ENCODE measurements at places on chromosomes 11 and 22.

DNA sequence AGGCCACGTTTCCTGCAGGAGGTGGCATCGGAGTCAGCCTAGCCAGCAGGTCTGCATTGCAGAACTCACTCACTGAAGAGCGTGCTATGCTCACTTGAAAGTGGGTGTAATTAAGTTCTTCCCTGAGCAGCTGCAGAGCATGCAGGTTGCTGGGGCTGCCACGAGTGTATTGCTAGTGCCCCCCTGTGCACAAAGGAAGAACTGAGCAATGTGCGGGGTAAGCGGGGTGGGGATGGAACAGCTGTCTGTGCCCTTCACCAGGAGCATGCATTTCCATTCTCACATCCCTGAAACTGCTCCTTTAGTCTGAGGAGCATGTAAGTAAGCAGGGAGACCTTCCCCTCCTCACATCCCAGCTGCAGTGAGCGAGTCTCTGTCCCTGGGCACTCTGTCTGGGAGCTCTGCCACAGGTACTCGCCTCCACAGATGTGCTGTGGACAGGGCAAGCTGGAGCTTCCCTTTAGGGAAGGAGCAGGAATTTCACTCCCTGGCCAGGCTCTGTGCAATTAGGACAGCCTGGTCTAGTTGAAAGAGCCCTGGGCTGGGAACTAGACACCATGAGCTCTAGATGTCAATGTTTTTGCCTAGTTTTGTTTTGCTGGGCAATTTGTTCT, 1031.8 kb downstream of the NTM start:
- DNase-seq = peak; percentile 51

GRCh38 chr11:65803797-65804492, 17.1 kb downstream of the OVOL1 start:
- no peak for DNase-seq

DNA sequence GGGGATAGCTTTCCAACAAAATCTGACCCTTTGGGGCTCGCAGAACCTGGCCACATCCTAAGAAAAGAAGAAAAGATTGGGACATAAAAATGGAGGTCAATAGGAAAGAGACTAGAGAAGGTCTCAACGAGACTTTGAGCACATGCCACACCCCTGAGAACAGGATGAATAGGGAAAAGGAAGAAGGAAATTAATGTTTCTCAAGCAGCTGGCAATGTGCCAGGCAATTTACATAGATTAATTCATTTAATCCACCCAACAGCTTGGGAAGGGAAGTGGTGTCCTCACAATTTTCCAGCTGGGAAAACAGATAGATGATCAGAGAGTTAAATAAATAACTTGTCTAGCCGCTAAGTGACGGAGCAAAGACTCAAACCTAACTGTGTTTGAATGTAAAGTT, 50.7 kb downstream of the PAMR1 start:
- no peak for DNase-seq

DNA sequence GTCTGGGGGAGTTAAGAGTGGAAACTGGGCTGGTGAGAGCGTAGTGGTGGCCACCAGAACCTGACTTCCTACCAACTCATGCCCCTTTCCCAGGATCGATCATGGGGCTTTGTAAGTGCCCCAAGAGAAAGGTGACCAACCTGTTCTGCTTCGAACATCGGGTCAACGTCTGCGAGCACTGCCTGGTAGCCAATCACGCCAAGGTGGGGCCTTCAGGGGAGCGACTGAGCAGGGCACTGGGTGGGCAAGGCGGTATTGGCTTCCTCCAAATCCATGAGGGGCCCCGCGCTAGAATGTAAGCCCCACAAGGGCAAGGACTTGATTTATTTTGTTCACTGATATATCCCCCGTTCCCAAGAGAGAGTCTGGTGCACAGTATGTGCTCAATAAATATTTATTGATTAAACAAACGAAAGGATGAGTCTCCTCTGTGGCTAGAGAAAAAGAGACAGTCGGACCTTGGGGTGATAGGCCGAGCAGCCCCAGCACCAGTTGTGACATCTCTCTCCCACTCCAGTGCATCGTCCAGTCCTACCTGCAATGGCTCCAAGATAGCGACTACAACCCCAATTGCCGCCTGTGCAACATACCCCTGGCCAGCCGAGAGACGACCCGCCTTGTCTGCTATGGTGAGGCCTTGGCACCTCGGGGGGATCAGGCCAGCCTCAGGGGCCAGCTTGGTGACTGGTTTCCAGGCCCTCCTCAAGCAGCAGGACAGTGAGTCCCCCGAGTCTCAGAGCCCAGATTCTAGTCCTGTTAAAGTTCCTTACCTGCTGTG, 765 bp downstream of the ZFPL1 start:
- DNase-seq = no peak

DNA sequence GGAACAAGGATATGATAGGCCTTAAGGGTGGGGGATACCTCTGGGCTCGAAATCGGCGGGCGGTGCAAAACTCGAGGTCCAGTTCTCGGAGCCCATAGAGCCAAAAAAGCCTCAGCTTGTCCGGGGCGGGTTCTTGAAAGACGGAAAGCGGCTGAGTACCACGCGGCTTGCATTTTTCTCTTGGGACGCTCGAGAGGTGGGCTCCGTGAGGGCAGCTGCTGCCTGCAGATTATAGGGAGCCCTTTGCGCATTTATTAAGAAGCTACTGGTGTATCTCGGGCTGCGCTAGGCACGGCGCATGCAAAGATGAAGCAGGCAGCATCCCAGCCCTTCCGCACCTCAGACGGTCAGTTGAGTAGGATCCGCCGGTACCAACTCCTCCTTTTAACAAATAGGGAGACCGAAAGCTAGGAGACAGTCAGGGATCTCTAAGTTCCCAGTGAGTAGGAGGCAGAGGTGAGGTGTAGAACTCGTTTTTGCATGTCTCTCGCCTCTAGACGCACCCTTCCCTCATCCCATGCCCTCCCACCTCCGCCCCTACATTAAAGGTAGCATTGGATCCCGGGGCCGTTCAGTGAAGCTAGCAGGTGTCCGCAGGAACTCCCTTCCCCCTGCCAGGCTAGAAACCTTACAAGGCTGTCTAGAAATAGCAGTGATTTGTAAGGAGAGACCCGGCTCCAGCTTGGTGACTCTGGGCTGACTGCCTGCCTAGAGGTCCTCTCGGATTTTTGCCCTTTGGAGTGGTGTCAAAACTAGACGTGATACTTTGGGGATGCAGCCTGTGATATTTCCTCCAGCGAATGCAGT, 768 bp downstream of the LDHA start:
- DNase-seq = peak; percentile 3

DNA sequence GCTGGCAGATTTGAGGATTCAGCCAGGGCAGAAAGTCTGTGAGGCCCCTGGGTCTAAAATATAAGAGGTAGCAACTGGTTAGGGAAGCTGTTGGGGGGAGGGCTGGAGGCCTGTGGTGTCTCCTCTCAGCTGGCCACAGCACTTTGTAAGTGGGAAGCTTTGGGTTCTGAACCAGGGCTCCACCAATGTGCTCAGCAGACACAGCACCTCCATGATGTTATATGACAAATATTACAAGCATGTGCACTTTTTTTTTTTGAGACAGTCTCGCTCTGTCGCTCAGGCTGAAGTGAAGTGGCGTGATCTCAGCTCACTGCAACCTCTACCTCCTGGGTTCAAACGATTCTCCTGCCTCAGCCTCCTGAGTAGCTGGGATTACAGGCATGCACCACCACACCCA, 8.0 kb downstream of the ARHGAP1 start:
- no peak for DNase-seq

DNA sequence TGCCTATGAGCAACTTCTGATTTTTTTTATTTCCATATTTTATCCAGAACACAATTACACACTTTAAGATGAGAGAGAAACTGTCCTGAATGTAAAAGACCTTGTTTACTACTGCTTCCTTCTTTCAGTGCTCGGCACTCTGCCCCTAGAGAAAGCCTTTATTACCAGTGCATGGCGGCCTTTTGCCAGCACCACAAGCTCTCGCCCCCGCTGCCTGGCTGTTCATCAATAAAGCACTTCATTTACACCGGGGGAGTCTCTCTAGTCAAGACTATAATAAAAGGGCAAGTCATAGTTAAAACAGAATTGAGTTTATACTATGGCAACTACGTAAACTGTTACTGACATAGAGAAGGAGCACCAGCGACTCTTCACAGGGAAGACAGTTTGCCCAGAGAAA, 259.5 kb downstream of the CADM1 start:
- DNase-seq = peak; percentile 20

- DNase-seq = peak; percentile 46
Measured at GRCh38 chr11:7098235-7098832, 9.5 kb downstream of the RBMXL2 start.

DNA sequence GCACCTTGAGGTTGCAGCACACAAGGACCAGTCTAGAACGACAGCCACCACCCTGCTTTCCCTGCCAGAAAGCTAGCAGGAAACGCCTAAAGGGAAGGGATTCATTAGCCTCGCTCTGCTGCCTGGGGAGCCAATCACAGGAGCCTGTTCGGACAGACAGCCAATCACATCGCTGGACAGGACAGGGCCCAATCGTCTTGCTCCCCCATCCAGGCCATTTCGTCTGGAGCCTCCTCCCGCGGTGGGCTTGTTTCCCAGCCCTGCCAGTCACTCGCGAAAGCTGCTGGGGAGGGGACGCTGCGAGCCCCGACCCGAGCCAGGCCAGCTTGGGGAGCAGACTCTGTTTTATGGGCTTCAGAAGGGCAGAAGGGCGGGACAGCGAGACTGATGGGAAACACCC, 79.8 kb upstream of the NCAM1 start:
- DNase-seq = no peak

DNA sequence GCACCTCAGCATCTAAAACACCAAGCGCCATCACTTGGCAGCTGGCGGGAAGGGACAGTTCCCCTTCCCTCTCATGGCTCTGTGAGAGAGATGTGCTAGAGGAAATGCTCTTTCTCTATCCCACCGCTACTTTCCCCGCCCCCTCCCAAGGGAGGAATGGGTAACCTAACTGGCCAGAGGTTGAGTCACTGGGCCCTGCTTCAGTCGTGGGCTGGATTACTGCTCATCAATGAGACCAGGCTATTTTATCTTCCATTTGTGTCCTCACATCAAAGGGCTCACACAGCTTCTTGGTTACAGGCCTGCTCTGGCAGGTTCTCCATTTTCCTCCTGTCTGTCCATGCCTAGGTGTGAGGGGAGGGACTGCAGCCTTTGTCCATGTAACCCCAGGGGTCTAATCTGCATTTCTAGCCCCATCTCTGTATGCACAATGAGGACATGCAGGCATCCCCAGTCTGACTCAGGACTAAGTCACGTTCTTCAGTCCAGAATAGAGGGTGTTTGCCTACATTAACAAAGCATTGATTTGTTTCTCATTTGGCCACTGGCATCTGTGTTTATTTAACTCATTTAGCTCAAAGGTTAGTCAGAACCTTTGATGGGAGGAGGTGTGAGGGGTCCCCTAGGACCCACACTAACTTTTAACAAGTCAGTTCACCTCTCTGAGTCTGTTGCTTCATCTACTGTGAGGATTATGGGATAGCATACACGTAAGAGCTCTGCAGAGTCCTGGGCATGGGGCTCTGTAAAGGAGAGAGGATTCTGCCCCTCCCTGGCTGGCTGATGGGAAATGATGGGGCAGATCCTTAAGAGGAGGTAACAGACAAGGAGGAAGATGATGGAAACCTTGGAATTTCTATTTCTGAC, 99.1 kb downstream of the XRRA1 start:
- peak; percentile 84 for DNase-seq

DNA sequence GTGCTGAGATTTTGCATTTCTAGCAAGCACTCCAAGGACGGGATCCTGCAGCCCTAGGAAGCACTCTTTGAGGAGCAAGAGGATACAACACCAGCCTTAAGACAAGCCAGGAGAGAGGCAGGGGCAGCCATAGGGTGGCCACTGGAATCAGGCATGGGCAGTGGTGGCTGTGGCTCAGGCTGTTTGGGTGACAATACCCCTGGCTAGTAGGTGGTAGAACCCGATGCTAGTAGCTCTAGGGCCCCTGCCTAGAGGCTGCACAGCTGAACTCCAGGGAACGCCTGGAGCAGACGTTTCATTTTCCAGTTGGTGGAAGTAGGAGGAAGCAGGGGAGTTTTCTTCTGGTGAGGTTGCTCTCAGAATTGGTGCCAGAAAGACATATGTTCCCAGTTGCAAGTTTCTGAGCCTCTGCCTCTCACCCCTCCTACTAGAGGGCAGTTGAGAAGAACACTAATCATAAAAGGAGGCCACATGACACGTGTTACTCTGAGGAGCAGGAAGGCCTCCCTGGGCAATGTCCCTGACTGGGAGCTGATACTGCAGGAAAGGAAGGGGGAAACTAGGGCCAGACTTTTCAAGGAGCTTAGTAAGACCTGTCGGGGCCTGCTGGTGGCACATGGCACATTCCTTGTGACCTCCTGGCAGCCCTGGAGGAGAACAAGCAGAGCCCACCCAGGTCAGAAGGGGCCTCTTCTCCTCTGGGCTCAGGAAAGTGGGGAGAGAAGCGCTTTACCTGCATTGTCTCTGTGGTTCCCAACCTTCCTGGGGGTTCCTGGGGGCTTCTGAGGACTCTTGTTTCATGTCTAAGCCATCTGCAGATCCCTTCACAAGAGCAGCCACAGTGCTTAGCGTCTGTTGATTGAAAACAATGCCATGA, 56.6 kb upstream of the DRD2 start:
- DNase-seq = no peak

DNA sequence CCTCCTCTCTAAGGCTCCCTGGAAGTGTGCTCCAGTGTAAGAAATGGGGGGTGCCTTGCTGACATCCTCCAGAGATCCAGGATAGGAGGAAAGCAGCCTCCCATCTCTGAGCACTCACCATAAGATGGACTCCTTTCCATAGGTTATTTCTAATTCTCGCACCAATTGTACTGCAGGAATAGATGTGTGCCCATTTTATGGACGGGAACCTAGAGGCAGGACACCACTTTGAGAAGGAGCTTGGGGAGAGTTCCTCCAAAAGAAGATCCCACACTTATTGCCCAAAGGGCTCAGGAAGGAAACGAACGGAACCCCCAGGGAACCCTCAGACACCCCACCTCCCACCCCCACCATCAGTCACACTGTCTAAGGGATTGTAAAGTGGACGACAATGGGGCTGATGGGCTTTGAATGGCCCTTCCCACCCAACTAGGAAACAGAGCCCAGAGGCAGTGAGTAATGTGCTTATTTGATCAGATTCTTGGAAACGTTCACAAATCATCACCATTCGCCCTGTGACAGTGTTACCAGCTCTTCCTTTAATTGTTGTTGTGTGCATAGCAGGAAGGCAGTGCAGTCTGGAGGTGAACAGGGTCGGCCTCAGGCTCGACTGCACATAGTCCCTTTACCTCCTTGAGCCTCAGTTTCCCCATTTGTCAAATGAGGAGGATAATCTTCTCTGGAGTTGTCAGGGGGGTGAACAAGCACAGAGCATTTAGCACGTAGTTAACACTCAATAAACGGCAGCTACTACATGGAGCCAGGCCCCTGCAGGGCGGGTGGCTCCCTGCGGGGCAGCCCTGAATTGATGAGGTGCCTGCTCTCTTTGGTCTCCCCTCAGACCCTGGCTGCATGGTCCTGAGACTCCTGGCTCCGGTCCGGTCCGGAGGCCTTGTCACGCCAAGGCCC, 8.4 kb upstream of the MN1 start:
- DNase-seq = no peak
